Hepatocyte (in vitro differentiated cells): ENCODE measurements at places on chromosomes 5 and 9.

DNA sequence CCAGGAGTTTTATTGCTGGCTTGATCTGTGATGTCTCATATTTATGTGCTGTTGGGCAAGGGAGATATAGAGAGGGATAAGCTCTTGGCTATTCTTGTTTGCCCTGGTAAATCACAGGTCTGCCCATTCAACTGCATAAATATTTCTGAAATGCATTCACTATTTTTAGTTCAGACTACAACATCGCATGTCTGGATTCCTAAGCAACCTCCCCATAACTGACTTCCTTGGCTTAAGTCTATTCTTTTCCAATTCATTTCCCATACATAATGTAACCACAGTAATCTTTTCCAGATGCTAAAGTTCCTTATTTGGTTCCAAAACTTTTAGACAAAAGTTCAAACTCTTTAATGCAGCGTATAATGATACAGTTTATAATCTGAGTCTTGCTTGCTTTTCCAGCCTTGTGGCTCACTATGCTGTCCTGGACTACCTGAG, 321.4 kb upstream of the ACTBL2 start:
- no peak for DNase-seq

- DNase-seq, result no peak
Observed at GRCh38 chr5:8831251-8831650, 714.6 kb downstream of the SEMA5A start.

DNA sequence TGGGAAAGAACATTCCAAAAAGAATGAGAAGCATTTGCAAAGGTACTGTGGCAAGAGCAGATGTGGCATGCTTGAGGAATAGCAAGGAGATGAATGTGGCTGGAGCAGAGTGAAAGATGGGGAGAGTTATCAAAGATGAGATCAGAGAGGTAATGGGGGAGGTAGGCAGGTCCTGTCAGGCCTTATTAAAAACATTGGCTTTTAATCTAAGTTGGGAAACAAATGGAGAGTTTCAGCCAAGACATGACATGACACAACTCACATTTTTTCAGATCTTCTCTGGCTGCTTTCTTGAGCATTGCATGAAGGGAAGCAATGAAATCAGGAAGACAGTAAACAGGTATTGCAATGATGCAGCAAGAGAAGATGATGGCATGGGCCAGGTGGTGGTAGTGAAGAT, 120.3 kb downstream of the MUSK start:
- no peak for DNase-seq

DNA sequence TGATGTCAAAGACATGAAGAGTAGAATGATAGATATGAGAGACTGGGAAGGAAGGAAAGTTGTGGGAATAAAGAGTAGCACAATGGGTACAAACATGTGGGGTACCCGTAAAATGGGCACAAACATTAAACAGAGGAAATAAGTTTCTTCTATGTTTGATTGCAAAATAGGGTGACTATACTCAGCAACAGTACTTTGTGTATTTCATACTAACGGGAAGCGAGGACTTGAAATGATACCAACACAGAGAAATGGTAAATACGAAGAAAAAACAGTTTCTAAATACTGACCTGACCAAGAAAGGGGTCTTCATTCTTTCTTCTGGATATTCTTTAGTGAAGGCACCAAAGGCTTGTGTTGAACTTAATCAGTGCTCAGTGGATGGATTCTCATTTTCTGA, 31.1 kb downstream of the ATP6V0E1 start:
- no peak for DNase-seq

- DNase-seq, result no peak
Observed at GRCh38 chr5:76331126-76331525, 72.0 kb upstream of the IQGAP2 start.

DNA sequence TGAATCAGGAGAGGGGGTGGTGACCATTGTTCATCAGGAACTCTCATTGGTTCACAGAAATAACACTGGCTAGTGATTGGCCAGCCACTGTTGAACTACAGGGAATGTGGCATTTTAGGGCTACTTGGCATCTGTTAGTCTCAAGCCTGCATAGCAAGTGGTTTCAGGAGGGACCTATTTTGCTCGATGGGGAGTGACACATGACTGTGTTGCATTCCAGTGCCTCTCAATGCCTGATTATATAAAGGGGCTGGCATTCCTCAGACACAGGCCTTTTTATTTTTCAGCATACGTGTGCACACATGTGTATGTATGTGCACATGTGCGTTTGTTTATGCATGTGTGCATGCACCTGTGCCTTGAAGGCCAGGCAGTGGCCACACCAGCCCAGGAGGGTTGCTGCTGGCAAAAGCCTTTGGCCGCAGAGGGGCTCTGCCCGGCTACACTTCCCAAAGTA, 23.2 kb downstream of the FGD3 start:
- DNase-seq, result no peak

GRCh38 chr9:120787933-120788332, 5.3 kb downstream of the FBXW2 start:
- DNase-seq, result no peak

DNA sequence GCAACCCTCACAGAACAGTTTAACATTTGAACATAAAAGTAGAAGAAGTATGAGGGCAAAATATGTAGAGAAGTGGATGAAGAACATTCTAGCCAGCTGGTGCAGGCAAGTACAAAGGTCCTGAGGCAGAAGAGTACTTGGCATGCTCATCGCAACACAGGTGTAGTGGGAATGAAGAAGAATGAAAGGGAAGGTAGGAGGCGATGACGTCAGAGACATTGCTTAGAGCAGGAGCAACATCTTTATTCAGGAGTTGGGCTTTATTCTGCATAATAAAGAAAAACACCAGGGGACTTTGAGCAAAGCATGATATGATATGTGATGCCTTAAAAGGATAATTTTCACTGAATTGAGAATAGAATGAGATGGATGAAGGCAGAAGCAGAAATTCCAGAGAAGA, 570.6 kb upstream of the CDH9 start:
- DNase-seq, result no peak

GRCh38 chr9:134877541-134877940, 3.1 kb upstream of the FCN2 start:
- no peak for DNase-seq

DNA sequence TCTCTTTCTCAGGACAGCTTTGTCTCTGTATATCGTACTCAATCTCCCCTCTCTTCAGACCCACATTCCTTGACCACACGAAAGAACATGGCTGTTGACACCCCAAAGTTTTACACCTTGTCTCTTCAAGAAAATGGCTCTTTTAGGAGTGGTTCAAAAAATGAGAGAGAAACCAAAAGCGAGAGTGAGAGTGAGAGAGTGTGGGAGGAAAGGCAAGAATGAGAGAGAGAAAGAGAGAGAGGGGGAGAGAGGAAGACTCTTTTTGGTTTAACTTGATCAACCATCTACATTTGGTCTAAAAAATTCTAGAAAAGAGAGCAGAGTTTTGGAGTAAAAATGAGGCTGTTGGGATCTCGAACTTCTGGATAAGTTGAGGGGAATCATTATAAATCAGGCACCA, 581.8 kb upstream of the WWC1 start:
- DNase-seq, result no peak

- DNase-seq, result no peak
Observed at GRCh38 chr5:145204743-145205142, 630.4 kb downstream of the PRELID2 start.

DNA sequence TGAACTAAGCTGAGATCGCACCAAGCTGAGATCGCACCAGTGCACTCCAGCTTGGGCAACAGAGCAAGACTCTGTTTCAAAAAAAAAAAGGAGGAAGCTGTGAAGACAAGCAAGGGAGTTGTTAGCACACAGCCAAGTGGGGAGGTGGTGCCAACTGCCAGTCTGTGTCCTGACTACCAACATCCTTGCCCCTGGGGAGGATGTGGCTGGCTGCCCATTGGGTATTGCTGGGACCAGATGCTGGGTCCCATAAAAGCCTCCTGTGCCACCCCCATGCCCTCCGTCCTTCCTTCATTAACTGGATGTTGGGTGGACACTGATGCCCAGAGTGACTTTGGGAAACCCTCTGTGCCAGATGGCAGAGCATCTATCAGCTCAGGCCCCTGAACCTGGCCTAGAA, 157.1 kb upstream of the COL5A1 start:
- no peak for DNase-seq

- DNase-seq, result peak; percentile 86
Observed at GRCh38 chr9:123375469-123376132, 19.6 kb downstream of the CRB2 start.

- DNase-seq, result no peak
Observed at GRCh38 chr9:89529243-89530035, 31.5 kb upstream of the SEMA4D start.

DNA sequence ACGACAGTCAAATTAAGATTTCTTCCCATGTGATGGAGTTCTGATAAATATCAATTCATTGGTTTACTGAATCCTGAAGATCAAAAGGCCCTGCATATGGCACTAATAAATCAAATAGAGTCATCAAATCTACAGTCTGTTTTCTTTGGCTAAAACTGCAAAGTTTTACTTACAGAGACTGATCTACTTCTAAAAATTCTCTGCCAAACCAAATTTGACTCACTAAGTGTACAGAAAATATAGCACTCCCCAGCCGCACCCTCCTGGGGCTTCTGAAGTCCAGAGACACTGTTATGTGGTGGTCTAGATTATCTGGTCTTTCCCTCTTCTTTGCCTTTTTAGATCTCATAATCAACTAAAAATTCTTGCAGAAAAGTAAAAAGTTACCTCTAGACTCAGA, 237.7 kb downstream of the MLLT3 start:
- DNase-seq, result no peak

GRCh38 chr9:36867672-36868471, 166.2 kb downstream of the PAX5 start:
- DNase-seq, result peak; percentile 76

DNA sequence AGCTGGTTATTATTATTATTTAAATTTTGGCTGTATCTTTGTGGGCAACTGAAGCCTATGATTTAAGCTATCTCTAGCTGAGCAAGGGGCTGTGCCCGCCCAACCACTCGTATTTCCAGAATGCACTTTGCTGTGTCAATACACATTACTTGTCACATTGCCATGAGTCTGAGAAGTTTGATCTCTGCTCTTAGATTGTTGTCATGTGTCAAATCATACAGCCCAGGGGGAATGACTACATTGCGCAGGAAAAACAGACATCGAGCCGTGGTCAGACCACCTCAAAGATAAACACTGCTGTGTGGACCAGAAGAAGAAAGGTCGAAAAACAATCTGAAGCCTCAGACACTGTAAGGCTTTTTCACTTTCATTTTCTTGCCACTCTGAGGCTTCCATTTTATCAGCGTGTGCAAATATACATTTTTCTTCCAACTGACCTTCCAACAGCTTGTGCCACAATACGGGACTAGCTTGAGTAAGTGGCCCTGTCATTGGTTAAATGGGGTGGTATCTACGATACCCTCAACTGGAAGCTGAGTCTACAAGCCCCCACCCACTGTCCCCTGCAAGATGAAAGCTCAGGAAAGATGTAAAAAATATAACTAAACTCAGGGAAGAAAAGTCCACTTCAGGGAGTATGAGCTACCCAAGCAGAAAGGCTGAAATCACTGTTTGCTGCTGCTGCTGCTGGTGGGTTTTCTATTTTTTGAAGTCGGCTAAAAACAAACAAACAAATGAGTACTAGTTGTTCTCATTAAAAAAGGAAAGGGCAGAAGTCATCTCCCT, 603.0 kb downstream of the BNC2 start:
- peak; percentile 37 for DNase-seq

GRCh38 chr9:126448136-126448535, 121.5 kb downstream of the MVB12B start:
- DNase-seq, result no peak

GRCh38 chr5:164048359-164048926, 543.0 kb downstream of the MAT2B start:
- no peak for DNase-seq

GRCh38 chr5:4542145-4542778, 597.9 kb upstream of the ADAMTS16 start:
- no peak for DNase-seq

GRCh38 chr9:98869866-98870265, 62.4 kb downstream of the GALNT12 start:
- no peak for DNase-seq

DNA sequence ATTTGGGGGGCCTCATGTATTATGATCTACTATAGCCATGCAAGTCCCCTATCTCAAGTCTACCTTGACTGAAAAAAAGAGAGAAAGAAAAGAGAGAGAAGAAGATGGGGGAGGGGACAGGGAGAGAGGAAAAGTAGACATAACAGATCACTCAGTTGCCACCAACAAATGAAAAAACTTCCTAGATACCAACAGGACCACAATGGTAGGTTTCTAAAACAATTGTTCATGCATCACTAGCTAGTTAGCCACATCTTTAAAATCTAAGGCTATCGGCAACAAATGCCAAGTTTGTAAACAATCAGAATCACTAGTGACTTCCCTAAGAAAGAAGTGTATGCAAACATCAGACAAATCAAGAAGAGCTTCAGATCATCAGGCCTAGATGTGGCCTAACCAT, 328.2 kb downstream of the BNC2 start:
- no peak for DNase-seq

- no peak for DNase-seq
Observed at GRCh38 chr9:81585191-81585763, 104.1 kb downstream of the TLE1 start.

DNA sequence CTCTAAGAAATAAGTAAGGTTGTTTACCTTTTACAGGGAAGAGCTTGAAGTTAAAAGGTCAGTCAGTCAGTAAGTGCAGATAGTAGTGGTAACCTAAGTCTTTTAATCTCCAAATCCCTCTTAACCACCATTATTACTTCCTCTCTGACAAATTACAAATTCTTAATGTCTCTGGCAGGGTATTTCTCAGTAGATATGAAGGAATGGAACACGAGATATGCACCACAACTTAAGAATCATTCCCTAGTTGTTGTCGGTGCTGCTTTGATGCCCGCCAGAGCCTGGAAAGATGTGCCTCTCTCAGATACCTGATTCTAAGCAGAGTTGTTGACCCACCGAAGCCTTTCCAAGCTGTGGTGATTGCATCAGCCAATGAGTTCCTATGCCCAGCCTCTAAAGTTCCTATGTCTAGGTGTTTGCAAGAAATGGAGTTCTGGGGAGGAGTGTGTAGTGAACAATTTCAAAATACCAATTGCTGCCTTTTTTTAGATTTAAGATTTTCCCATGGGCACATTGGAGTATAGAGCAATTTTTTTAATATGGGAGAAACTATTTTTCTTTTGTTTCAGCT, 78.5 kb downstream of the CD180 start:
- DNase-seq, result no peak

- DNase-seq, result no peak
Observed at GRCh38 chr9:136178773-136179075, 26.2 kb downstream of the LHX3 start.

GRCh38 chr9:4832786-4833579, 40.2 kb downstream of the RCL1 start:
- DNase-seq, result peak; percentile 53

- no peak for DNase-seq
Observed at GRCh38 chr9:129549684-129550083, 71.2 kb downstream of the C9orf50 start.

GRCh38 chr9:37955781-37956422, 52.0 kb upstream of the SLC25A51 start:
- no peak for DNase-seq

GRCh38 chr5:14003936-14004335, 59.4 kb upstream of the DNAH5 start:
- DNase-seq, result no peak

DNA sequence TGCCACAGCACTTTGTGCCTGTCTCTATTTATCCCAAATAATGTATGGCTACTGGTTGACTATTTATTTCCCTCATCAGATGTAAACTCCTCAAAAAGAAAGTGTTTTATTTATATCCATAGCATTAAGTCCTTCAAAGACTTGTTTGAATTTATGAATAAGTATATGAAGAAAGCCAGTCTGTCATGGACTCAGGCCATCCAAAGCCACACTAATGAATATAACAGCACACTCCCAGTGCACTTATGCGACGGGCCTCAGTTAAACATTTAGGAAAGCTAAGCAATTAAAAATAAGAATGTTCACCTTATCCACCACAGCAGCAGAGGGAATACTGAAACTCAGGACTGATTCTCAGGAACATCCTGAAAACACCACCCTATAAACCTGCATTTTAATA, 77.5 kb downstream of the DENND1A start:
- no peak for DNase-seq
